ENCODE measurements at places on chromosomes 7 and 10.
A peak's percentile ranks its signal among the peaks of the same experiment; 100 is the strongest.

DNA sequence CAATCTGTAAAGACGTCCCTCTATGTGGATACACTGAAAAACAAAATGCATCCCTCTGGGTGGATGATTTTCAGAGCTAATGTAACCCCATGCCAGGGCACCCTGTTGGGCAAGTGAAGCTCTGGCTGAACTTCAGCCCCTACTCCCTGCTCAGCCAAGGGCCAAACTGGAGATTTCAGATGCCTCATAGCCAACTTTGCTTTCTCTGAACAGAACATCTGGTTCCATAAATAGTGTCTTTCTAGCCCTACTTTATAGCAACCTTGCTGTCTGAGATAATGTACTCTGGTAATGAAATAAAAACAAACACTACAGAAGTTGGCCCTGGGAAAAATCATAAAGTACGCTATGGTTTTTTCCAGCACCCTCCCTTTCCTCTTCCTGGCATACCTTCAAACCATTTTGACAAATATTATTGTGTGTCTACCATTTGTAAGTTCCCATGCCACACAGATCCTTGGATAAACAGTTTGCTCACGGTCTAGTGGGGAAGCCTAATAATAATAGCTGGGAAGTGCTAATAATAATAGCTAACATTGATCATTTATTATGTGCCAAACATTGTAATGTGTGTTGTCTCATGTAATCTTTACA lies 3.4 kb downstream of the ENTPD1 start:
- no peak for DNase-seq

GRCh38 chr7:87600130-87601124 lies at the start of gene ABCB1:
ABCB1 (minus strand) TSS chr7:87600884; CDS start chr7:87600184, 700 bp downstream.
- DNase-seq, result peak; percentile 54

- no peak for DNase-seq
These were observed 47.0 kb downstream of the WDFY4 start for GRCh38 chr10:48731654-48732053.

DNA sequence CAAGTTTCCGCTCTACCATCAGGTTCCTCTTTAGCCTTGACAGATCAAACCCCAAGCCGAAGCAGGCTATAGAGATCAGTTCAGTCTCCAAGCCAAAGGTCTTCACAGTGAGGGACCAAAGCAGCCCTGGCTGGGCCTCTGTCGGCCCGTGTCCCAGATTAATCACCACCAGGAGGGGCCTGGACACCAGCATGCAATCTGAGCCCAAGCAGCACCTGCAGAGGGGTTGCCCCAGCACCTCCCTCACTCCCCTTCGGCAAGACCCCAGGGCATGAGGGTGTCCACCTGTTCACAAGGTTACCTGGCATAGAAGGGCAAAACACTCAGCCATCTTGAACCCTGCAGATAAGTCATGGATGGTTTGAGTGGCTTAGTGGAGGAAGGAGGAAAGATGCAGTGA lies 36.0 kb downstream of the FBXW4 start:
- no peak for DNase-seq

- DNase-seq, result no peak
These were observed 5.5 kb downstream of the CCL24 start for GRCh38 chr7:75808106-75808505.

GRCh38 chr10:5595591-5595990 lies 70.8 kb downstream of the ASB13 start:
- DNase-seq, result no peak

GRCh38 chr7:87300756-87301155 lies 44.7 kb upstream of the CROT start:
- no peak for DNase-seq

GRCh38 chr7:31020161-31020560 lies 31.9 kb upstream of the ADCYAP1R1 start:
- no peak for DNase-seq
